ENCODE measurements at places on chromosomes 5 and 9.

DNA sequence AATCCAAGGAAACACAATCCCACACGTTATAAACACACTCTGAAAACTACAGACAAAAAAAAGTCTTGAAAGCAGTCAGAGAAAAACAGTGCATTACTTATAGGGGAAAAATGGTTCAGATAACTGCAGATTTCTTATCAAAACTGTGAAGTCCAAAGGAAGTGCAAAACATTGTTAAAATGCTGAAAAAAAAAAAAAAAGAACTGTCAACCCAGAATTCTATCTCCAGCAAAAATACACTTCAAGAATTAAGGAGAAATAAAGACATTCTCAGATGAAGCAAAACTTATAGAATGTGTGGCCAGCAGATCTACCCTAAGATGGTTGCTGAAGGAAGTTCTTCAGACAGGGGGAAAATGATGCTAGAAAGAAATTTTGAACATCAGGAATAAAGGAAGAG lies 40.4 kb downstream of the ADAMTS2 start:
- DNase-seq, result no peak

DNA sequence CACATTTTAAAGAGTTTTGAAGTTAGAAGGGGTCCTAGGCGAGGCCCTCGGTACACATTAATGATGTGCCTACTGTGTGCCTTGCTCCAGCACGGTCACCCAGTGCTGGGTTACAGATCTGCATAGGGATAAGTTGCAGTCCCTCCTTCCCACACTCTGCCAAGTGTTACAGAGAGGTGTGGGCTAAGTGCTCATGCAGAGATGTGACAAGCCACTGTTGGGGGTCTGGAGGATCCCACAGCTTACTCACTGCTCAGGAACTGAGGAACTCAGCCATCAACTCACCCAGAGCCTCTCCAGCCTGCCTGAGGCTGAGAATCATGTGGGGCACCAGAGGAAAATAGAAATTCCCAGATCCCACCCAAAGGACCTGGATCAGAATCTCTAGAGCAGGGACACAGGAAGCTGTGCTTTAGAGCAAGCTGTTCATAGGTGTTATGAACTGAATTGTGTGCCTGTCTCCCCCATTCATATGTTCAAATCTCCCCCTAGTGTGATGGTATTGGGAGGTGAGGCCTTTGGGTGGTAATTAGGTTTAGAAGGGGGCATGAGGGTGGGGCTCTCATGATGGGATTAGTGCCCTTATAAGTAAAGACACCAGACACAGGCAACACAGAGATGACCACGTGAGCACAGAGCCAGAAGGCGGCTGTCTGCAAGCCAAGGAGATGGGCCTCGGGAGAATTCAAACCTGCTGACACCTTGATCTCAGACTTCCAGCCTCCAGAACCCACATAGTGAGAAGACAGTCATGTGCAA lies 164.1 kb downstream of the HSD17B3 start:
- DNase-seq, result no peak

DNA sequence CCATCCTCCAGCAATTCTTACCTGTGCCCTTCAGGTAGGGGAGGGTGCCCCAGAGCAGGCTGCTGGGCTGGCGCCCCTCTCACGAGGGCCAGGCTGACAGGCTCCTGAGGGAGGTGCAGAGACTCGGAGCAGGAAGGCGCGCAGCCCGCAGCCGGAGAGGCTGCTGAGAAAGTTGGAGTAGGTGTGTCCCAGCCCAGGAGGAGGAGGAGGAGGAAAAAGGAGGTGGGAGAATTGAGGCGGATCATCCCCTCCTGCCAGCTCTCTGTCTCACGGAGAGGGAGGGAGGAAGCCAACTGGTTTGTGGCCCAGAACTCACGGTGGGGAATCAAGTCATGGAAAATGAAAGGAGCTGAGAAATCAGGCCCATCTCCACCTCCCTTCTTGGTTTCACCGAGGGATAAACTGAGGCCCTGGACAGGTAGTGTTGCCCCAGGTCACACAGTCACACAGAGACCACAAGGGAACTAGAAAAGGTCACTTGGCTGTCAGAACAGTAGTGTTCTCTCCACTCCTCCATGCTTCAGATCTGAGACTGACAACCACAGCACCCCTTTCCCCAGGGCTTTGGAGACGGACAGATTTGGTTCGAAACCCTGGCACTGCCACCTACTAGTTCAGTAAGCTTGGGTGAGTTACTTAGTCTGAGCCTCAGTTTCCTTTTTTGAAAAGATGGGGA lies at the start of gene FAT2:
FAT2 (minus strand) TSS at position 188 of the 676 bp plus-strand sequence. CDS start 22,400 bp downstream, outside the sequence.
- no peak for DNase-seq

DNA sequence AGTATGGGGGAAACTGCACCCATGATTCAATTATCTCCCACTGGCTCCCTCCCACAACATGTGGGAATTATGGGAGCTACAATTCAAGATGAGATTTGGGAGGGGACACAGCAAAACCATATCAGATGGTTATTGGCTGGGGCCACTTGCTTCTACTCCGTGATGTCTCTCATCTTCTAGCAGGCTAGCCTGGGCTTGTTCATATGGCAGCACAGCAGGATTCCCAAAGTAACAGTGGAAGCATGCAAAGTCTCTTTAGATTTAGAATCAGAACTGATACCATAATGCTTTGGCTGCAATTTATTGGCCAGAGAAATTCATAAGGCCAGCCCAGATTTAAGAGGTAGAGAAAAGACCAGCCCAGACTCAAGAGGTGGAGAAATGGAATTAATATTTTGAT lies 126.2 kb downstream of the PTTG1 start:
- DNase-seq, result no peak

All from NCI-H1694 treated with DMSO at 0.1 percent for 48 hours (cell line).